NCI-H1417 treated with DMSO at 0.1 percent for 48 hours (cell line): ENCODE measurements at places on chromosomes 5 and 9.
A peak's percentile ranks its signal among the peaks of the same experiment; 100 is the strongest.

GRCh38 chr5:107072967-107073366, 597.8 kb downstream of the EFNA5 start:
- no peak for DNase-seq

GRCh38 chr9:135667463-135668001, 4.4 kb downstream of the LCN9 start:
- no peak for DNase-seq

DNA sequence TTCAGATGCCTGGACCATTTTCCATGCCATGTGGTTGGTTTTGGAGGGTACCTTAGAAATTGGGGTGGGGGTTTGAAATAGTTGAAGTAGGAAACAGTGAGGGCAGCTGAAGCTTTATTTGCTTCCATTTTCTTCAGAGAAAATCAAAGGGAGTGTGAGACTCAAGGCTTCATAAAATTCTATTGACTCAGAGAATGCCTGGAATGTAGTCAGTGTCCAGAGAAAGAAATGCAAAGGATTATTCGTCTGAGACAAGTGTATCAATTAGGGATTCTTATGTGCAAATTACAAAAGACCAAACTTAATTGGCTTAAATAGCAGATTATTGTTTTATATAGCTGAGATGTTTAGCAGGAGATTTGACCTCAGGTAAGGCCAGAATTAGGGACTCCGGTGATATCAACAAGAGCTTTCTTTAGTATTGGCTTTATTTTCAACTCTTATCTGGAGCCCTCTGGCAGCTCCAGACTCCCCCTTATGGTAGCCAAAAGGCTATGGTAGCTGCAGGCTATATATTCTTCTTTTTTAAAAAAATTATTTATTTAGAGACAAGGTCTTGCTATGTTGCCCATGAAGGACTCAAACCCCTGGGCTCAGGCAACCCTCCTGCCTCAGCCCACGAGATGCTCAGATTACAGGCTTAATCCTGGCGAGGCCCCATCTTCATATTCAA, 38.9 kb downstream of the PTTG1 start:
- DNase-seq = no peak

DNA sequence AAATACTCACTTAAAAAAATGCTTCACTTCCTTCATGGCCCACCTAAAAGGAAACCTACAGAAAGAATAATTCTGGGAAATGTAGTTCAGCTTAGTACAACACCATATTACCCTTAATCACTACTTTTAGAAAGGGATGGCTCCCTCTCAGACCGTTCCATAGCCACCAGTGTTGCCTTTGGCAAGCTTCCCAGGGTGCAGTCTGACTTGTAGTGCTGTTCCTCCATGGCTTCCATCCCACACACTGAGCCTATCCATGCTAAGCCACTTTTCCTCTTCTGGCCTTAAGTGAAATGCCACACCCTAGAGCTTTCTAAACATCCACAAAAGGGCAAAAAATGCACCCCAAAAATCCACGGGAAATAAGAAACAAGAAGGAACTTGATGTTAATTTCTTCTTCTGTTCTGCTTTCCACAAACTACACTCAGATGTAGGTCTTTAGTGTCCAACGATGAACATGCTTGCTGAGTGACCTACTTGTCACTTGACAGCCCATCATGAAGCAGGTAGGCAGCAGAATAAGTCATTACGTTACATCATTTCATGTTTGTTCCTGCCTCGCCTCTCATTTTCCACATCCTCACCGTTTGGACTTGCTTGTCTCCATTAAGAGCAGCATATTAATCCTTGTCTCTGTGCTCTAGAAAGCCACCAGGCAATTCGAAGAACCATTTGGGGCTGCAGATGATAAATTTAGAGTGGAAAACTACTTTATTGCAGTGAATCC, 391.1 kb upstream of the GRAMD2B start:
- DNase-seq = no peak

- no peak for DNase-seq
Measured at GRCh38 chr5:96072138-96072790, 110.6 kb upstream of the ELL2 start.

DNA sequence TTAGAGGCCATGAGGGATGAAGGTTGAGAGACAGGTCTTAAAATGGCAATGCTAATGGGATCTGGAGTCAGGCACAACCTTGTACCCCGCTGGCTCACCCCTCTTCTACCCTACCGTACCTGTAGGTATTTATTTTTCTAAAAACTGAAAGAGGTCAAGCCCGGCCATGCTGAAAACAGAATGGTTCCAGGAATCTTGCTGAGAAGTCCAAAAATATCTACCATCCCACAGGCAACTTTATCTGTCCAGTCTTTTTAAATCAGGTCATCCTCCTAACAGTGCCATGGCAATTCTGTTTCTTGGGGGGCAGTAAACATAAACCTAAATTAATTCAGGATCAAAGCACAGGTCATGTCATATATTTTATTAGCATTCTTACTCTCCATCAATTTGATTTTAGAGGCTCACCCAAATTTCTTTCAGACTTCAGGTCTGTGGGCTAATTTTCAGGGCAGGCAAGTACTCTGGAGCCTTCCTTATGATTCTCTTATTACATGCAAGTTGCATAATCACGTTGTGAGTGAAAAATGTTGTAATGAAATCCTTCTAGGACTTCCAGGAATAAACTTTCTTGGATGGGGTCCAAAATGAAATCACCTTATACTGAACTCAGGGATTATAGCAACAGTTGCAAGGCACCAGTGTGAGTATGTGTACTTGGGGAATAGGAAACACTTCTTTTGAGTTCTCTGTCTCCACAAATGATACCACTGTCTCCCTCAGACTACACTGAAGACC, 102.7 kb upstream of the NREP start:
- no peak for DNase-seq

DNA sequence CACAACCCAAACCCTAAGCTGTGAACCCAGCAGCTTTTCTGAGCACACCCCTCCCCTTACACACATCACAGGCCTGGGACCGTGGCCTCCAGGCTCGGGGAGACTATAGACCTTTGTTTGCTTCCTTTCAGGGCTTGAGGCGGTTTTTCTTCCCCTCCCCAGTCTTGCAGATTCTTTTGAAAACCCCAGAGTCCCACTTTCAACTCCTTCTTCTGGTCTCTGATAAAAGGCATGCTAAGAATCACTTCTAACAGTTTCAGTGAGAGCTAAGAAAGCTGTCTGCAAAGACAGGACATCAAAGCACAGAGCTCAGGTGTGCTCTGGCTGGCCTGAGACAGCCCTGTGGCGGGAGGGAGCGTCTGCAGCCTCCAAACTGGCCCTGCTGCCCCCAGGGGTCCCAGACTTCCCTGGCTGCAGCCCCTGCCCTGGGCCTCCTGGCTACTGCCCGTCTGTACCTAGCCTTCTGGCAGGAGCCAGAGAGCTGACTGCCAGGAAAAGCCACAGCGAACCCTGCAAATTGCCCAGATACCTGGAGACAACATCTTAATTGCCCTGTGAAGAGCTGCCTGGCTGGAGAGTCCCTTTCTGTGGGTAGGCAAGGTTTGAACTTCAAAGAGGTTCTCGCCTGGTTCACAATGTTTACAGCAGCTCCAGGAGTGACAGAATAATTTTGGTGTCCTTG, 138.9 kb downstream of the GADD45G start:
- DNase-seq = no peak

GRCh38 chr9:98038958-98039357, 17.6 kb upstream of the NANS start:
- no peak for DNase-seq

DNA sequence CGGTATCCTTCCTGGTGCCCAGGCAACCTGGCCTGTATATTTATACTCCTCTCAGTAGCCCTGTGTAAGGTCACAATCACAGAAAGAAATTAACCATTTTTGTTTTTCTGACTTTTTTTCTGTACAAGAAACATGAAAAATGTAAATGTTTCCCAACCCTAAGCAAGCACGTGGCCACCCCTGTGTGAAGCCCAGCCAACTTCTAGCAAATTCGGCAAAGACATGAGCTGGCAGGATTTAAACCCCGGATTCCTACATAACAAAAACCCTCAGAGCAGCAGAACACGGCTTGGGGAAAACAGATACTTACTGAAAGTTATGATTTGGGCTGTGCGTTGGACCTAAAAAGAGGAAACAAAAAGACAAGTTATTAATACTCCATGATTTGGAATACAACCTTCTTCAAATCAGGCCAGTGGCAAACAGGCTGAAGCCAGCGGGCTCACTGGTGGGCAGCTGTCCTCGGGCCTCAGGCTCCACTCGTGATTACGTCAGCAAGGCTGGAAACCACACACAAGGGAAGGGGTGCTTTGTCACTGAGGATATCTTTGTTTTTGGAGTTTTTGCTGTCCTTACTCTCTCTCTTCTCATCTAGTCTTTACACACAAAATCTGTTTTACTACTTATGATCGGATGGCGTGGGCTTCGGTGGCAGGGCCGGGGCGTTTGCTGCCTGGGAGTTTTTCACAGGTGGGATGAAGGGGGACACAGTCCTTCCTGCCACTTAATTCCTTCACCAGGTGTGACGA, 194.1 kb downstream of the ROR2 start:
- no peak for DNase-seq

DNA sequence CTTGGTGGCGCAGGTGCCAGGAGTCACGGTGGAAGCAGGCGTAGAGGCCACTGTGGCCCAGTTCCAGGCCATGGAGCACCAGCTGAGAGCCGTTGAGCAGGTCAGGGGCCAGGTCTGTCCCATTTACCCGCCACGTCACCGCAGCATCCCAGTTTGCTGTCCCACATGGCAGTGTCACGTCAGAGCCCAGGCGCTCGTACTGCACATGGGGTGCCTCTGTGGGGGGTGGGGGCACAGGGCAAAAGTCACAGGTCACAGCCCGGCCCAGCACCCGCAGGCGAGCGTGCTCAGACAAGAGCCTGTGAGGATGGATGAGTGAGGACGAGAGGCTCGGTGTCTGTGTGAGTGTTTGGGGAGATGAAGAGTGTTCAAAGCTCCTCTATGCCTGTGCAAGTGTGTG, 24.9 kb downstream of the CNTFR start:
- no peak for DNase-seq

DNA sequence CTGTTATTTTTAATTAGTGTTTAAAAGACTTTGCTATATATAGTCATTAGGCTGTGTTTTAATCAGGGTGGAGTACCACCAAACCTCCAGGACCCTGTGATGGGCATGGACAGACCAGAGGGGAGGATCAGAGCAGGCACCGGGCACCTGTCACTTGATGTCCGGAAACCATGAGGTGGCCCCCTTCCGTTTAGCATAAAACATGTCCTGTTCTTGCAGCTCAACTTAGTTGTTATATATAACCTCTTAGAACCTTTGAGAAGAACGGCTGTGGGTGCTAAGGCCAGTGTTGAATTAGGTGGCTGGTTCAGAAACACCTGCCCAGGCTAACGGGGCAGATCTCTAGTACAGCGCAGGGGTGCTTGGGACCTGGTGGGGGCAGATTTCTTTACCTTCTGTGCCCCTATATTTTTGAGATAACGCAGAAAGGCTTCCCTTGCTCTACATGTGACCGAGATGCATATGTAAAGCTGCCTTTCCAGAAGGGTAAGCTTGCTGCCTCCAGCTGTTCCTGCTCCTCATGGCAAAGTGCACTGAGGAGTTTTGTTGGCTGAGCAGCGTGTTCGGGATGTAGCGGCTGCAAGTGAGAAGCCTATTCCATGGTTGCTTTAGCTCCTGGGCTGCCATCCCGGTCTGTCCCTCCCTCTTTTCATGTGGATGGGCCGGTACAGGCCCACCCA, 255.5 kb downstream of the FANCC start:
- DNase-seq = no peak

GRCh38 chr9:116859763-116860162, 172.7 kb downstream of the TRIM32 start:
- DNase-seq = no peak

DNA sequence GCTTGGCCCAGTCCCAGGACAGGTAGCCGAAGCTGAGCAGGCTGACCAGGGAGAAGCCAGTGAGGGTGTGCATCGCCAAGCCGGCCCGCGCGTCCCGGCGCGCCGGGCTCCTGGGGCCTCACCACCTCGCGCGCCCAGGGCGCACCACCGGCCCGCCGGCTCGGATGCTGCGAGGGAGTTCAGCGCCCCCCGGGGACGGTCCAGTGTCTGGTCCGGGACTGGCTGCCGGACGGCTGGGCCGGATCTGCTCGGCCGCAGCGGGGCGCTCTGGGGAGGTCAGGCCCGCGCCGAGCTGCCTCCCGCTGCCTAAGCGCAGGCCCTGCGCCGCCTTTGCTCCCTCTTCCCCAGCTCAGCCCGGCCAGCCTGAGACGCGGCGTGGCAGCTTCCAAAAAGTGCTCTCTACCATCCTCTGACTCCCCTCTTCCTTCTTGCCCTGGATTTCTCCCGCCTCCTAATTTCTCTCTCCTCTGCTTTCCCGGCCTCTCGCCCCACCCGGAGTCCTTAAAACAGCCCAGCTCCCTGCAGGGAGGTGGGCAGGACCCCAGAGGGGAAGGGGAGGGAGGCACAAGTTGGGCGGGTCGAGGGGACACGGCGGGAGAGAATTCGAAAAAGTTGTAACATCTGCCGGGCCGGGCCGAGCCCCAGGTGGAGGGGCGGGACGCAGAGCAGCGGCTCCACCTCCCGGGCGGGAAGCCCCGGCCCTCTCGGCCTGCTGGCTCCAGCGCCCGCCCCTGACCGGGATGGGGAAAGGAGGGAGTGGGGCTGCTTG, at the start of gene ARSI:
TSS of gene ARSI (minus strand) at position 605 of the 769 bp plus-strand sequence. CDS start at position 73, 532 bp downstream.
- no peak for DNase-seq

- DNase-seq = no peak
Measured at GRCh38 chr9:34124926-34125325, 1.6 kb downstream of the DCAF12 start.

GRCh38 chr5:152801886-152802285, 396.8 kb upstream of the NMUR2 start:
- DNase-seq = no peak

DNA sequence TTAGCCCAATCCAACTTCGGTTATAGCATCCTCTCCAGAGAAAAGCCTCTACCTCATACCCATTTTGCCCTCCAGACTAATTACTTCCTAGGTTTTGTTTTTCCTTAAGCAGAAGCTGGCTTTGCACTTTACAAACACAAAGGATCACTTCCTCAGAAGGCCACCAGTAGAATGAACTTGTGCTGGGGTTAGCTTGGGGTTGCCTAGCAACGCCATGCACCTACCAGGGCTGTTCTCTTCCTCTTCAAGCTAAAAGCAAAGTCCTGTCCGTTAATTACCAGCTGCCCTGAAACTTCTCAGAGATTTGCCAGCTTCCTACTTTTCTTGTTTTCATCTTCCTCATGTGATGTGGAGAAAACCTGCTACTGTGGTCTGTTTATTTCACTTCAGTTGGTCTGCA, 132.0 kb upstream of the WWC1 start:
- DNase-seq = peak; percentile 69

DNA sequence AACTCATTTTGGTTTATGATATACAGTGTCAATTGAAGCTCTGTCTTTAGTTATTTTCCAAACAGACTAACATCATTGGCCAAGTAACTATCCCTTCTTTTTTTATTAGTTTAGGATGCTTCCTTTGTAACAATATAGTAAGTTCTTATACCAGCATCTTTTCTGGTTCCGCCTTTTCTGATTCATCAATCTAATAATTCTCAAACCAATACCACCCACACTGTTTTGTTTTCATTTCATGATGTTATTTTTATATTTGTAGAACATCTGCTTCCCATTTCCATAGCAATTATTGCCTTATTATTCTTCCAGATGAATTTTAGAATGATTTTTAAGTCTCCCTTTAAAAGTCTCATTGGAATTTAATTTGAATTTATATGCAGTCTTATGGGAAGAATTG, 218.1 kb downstream of the RFK start:
- no peak for DNase-seq
